ENCODE measurements at places on chromosomes 3 and 15. TPM values are rescaled to one million over a fixed set of nuclear protein-coding genes. Genes with fewer than 3 reads are reported as not detected.

Gene PLA2G4E
- not detected for total RNA-seq

Gene OR5H2
- total RNA-seq, result not detected

Gene AHSG
- total RNA-seq, result not detected

Gene PRSS50
- not detected for total RNA-seq

Gene SLC35A5
- 41.8 TPM for total RNA-seq

Gene ZCWPW2
- total RNA-seq, result 0.88 TPM

Gene ST3GAL6
- total RNA-seq, result 2.2 TPM

Gene CA12
- 114 TPM for total RNA-seq

Gene KIF23
- total RNA-seq, result 8.3 TPM

Gene VGLL3
- 242 TPM for total RNA-seq

Gene INTS14
- total RNA-seq, result 31.5 TPM

Gene KNL1
- total RNA-seq, result 3.5 TPM

Gene NMB
- total RNA-seq, result 8.5 TPM

Gene HYAL3
- 1.8 TPM for total RNA-seq

Gene TATDN2
- 19.2 TPM for total RNA-seq

Gene FAM107A
- total RNA-seq, result not detected

Gene SLC12A1
- total RNA-seq, result not detected

Gene AGBL1
- not detected for total RNA-seq

Gene LPP
- 77.4 TPM for total RNA-seq

Gene GASK1A
- 0.88 TPM for total RNA-seq

Gene PLIN1
- total RNA-seq, result under 0.01 TPM

Gene SLC6A11
- not detected for total RNA-seq

Gene FRMD5
- total RNA-seq, result 3.3 TPM

Gene PARP15
- total RNA-seq, result 3.2 TPM

Gene SLCO2A1
- 0.36 TPM for total RNA-seq

Gene GRM2
- total RNA-seq, result not detected

Gene RETNLB
- not detected for total RNA-seq

Gene XYLB
- 12.4 TPM for total RNA-seq

Gene HAPLN3
- 14.7 TPM for total RNA-seq

Gene ESYT3
- 0.59 TPM for total RNA-seq

Gene TRPM7
- 124 TPM for total RNA-seq

Gene SPINK8
- total RNA-seq, result not detected

Gene ARHGAP11A
- total RNA-seq, result 8.8 TPM

Gene GOLGA8J
- 0.29 TPM for total RNA-seq

Gene TJP1
- total RNA-seq, result 74.3 TPM

Gene SH2D7
- not detected for total RNA-seq

Gene TNFAIP8L3
- total RNA-seq, result 11.2 TPM

Gene PLA2G4D
- not detected for total RNA-seq

All from osteoblast (primary cell).